Vein endothelial cell (primary cell): ENCODE measurements at places on chromosomes 7 and 10. TPM values are rescaled to one million over a fixed set of nuclear protein-coding genes. Genes with fewer than 3 reads are reported as not detected.

SPAM1 gene
- not detected in 2 replicates for total RNA-seq

VIM gene
- total RNA-seq = 10,114 and 13,373 TPM in 2 replicates

PNLIPRP1 gene
- not detected in 2 replicates for total RNA-seq

NUDT13 gene
- total RNA-seq = 1.3 and 2.0 TPM in 2 replicates

ABCF2 gene
- 76.1 and 90.5 TPM in 2 replicates for total RNA-seq

GIMAP1 gene
- total RNA-seq = 13.8 and 14.4 TPM in 2 replicates

CPA2 gene
- total RNA-seq = not detected in 2 replicates
